ENCODE measurements at places on chromosomes 7 and 10. TPM values are rescaled to one million over a fixed set of nuclear protein-coding genes. Genes with fewer than 3 reads are reported as not detected.

DNA sequence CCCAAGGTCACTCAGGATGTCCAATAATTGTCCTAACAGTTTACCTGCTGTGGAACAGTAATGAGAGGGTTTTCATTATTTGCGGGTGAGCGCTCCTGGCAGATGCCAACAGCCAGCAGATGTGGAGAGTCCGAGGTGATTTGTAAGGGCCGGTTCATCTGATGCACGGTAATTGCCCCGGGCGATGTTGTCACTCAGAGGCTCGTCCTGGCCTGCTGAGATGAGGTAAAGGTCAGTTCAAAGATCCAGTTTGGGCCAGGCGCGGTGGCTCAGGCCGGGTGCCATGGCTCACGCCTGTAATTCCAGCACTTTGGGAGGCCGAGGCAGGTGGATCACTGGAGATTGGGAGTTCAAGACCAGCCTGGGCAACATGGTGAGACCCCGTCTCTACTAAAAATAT, 16.9 kb downstream of the LHPP start:
- DNase-seq, result no peak

GRCh38 chr10:112209684-112210131, 26.1 kb upstream of the GPAM start:
- DNase-seq, result no peak

DNA sequence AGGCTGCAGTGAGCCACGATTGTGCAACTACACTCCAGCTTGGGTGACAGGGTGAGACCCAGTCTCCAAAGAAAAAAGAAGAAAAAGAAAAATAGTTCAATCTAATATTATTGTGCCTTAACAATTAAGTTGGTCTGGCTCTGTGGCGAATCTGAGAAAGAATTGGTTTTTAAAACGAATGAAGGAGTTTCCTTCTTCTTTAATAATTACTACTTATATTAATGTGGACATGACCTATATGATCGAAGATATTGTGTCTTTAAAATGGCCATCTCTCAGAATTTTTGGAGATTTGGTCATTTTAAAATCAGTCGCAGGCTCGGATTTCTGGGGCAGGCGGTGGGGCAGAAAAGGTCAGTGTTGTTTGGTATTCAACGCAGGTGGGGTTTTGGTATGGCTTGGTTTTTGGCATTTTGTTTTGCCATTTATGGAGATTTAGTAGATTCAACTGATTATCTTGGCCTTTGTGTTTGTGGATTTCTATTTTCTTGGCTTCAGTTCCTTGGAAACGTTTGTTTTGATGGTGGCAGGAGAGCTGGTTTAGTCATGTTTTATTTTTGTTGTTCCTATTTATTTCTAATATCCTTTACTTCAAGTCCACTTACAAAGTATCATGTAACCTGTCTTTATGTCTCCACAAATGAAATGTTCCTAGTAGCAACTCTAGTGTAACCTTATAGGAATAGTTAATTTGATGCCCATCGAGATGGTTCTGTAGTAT, 178.8 kb upstream of the MKLN1 start:
- no peak for DNase-seq

- peak; percentile 58 for DNase-seq
These were observed 42.9 kb downstream of the MKLN1 start for GRCh38 chr7:131370523-131370968.

DNA sequence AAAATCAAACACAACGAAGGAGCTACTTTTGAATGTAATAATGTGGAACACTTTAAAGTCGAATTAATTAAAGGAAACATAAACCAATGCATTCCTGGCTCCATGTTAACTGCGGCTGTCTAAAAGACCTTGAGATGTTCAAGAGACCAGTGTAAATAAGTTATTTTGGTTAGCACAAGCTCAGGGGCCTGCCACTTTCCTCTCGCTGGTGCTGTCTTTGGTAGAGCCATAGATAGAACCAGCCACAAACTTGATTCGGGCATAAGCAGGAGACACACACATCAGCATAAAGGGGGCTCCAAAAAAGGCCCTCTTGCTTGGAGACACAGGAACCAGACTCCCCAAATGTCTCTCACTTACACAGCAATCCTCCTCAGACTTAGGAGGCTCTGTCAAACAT, 121.6 kb upstream of the TBX20 start:
- no peak for DNase-seq

GRCh38 chr7:133110312-133110711, 28.4 kb upstream of the CHCHD3 start:
- no peak for DNase-seq

GRCh38 chr10:123004298-123004697, 4.3 kb downstream of the IKZF5 start:
- no peak for DNase-seq

GRCh38 chr7:24366876-24367275, 82.9 kb downstream of the NPY start:
- no peak for DNase-seq

- DNase-seq, result no peak
These were observed 84.0 kb upstream of the BTBD16 start for GRCh38 chr10:122186816-122187810.

DNA sequence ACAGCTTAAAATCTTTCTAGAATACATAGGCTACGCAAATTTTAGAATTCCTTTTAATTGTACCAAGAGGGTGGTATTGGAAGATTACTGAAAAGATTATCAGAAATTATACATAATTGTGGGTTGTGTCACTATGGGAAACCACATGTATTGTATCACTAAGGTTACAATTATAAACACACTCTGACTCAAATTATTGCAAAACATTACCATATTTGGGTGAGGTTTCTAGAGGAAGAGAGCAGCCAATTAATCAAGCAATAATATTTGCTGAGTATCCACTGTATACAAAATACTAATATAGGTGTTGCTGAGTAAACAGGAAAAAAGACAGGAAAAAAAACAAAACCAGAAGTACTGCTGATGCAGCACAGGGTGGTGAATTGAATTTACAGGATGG, 3.1 kb upstream of the CAPZA2 start:
- no peak for DNase-seq

DNA sequence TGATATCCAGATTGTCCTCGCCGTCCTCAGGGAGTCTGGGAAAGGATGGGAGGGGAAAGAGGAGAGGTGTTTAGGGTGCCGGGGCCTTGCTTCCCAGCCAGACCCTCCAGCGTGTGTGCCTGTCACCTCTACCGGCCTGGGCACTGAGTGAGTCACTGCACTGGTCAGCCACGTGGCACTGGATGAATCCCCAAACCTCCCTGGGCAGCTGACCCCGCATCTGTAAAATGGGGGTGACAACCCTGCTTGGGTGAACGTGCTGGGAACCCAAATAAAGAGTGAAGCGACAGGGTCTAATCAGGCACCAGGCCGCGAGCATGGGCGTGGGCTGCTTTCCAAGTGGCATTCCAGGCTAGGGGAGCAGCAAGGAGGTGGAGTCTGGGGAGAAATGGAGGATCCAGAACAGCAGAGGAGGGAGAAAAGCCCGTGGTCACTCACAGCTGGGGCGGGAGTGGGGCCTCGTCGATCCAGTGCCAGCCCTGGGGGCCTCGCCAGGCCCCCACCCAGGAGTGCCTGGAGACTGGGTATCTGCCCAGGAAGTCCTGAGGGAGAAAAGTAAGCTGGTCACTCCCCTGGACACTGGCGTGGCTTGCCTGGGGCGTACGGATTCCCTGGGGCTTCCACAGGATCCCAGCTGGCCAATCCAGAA, 29.7 kb downstream of the KLRG2 start:
- DNase-seq, result no peak

- DNase-seq, result peak; percentile 81
These were observed 155.6 kb upstream of the GHITM start for GRCh38 chr10:83983578-83984255.

KLF14 gene
- total RNA-seq, result not detected

GRCh38 chr7:80957226-80957777, 38.5 kb upstream of the SEMA3C start:
- no peak for DNase-seq

GRCh38 chr10:37566332-37566731, 291.1 kb downstream of the ZNF248 start:
- no peak for DNase-seq

DNA sequence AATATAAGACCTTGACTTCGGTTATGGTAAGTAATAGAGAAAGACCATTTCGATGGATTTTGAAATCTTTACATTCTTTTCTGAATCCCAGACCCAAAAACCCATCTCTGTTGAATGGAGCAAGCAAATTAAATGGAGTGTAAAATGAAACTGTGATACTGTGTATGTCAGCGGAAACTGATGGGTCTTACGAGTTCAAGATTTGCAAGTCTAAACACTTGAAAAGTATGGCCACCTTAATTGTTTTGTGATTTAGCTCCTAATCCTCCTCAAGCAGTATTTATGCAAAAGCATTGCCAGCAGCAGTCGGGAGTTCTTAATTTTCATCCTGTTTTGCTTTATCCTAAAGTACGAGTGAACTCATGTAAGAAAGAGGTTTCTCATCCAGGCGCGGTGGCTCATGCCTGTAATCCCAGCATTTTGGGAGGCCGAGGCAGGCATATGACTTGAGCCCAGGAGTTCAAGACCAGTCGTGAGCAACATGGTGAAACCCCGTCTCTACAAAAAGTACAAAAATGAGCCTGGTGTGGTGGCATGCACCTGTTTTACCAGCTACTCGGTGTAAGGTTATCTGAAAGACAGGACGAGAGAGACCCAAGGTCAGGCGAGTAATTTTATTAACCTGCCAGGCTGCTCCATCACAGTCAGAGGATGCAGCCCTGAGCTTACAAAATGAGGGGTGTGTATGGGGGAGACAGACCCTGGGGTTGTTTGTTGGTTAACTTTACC, 5.8 kb upstream of the DHTKD1 start:
- no peak for DNase-seq

WDR86 gene
- not detected for total RNA-seq

GRCh38 chr7:82211333-82211732, 232.2 kb downstream of the CACNA2D1 start:
- DNase-seq, result no peak

- DNase-seq, result no peak
These were observed 745.2 kb downstream of the SUGCT start for GRCh38 chr7:40879941-40880543.

GRCh38 chr10:73628405-73628804, 12.9 kb downstream of the MYOZ1 start:
- no peak for DNase-seq

PON1 gene
- not detected for total RNA-seq

GRCh38 chr7:74575811-74576210, 81.7 kb upstream of the GTF2I start:
- no peak for DNase-seq

DNA sequence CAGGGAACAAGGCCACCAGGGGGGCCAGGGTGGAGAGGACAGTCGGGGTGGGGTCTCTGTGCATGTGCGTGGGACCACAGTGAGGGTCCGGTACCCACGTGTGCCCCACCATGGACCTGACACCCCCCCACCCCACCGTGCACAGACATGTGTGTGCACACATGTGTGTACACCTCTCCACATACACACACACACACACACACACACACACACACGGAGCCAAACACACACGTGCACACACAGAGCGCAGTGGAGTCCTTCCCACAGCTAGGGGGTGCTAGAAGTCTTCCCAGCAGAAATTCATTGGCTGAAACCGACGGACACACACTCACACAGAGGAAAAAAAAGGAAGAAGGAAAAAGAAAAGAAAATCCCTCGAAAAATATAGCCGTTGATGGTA, 42.8 kb upstream of the GNA12 start:
- DNase-seq, result peak; percentile 77

DNA sequence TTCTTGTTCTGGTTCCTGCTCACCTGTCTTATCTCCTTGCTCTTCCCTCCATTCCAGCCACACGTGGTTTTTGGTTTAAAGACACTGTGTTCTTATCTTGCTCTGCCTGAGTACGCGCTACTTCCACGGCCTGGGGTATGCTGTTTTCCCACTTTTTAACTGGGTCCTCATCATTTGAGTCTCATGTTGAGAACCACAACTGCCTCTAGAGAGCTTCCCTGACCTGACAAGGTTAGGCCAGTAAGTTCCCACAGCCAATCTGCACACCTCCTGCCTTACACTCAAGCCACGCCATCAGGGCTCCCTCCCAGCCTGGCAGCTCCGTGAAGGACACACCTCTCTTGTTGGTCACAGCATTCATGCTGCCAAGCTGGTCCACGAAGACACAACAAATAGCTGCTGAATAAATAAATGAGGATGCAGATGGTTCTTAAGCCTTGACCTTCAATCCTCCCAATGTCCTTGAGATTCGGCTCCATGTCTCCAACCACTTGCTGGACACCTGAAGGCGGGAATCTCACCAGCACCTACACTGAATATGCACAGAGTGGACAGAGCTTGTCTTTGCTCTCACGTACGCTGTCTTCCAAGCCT, 201.7 kb upstream of the KLF14 start:
- no peak for DNase-seq

DNA sequence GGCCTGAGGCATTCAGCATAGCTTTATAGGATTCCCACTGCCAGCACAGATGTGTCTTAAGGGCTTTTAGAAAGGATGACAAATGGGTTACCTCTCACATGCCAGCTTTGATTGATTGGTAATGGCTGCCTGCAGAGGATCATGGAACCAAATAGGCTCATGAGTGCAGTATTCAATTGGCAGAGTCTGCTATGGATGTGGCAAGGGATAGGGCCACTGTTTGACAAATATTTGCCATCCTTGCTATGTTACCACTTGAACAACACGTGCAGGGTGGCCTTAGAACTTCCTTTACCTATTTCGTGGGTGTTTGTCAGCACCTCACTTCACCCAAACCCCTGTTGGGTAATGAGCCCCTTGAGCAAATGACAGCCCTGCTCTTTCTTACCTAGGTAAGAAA, 139.2 kb downstream of the C10orf105 start:
- DNase-seq, result no peak

- DNase-seq, result no peak
These were observed 28.7 kb upstream of the NAMPT start for GRCh38 chr7:106313456-106313901.

Data from Caki2 (cell line).